ENCODE measurements at places on chromosomes 16 and 17.
A peak's percentile ranks its signal among the peaks of the same experiment; 100 is the strongest.

GRCh38 chr17:901964-902363 is 77.6 kb downstream of the NXN start:
- DNase-seq, result no peak

DNA sequence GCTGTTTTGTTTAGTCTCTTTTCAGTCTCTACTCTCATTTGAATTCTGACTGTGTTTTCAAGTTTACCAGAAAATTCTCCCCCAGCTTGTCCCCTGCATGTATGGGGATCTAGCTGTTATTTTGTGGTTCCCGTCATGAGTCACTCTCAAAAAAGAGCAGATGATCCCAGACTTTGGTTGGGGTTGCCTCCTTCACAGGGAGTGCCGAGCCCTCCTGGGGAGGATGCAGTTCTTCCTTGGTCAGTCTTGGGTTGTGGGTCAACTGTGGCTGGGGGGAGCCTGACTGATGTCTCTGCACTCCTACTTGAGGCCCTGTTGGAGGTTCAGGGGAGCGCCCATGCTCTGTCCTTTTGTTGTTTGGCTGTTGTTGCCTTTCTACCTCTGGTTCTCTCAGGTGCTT is 37.7 kb downstream of the EPN2 start:
- DNase-seq, result no peak

- no peak for DNase-seq
Observed at GRCh38 chr16:70614208-70614951, 32.0 kb upstream of the IL34 start.

- peak; percentile 92 for DNase-seq
Observed at GRCh38 chr17:44708401-44709263, at the start of gene DBF4B. Gene DBF4B, plus strand, starts transcription at chr17:44708665. Its CDS starts 156 bp downstream, at chr17:44708821.

DNA sequence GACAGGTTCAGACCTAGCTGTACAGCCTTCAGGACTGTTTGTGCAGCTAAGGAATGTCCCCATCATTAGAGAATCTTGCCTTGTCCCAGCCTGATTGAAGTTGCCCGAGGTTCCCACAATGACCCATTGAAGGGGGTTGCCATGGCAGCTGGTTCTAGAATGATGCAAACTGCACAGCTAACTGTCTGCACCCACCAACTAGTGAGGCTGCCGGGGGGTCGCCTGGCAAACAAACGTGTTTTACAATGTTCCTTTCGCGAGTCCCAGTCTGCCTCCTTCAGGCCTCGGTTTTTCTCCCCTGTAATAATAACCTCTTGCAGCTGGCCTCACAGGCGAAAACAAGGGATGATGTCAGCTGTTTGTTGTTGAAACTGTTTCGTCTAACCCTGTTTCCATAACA is 5.5 kb downstream of the C16orf96 start:
- no peak for DNase-seq

- no peak for DNase-seq
Observed at GRCh38 chr17:32568705-32569104, 81.9 kb downstream of the CDK5R1 start.

DNA sequence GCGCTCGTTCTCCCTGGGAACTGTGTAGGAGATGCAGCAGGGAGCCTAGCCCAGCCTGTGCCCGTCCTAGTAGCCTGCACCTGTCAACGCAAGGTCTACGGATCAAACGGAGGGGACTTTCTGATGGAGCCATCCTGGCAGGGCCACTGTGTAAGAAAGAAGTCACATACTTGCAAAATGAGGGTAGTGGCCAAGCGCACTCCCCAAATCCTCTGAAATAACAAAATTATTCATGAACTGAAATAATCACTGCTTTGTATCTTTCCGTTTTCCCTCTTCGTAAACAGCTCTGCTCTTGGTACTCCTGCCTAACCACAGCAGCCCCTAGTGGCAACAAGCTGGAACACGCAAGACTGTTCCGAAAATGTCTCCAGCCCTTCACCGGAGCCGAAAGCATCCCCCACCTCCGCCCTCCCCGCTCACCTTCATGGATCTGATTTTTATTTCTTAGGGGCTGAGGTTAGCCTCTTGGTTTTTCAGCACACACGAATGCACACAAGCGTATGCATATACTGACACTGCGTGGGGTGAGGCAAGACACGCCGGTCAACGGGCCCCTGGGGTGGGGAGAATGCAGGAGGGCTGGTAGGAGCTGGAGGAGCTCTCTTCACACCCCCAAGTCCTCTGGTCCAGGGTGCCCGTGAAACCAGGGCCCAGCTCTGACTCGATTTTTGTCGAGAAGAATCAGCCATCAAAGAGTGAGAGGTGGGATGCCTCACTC is 100.8 kb downstream of the ABCC12 start:
- peak; percentile 62 for DNase-seq

DNA sequence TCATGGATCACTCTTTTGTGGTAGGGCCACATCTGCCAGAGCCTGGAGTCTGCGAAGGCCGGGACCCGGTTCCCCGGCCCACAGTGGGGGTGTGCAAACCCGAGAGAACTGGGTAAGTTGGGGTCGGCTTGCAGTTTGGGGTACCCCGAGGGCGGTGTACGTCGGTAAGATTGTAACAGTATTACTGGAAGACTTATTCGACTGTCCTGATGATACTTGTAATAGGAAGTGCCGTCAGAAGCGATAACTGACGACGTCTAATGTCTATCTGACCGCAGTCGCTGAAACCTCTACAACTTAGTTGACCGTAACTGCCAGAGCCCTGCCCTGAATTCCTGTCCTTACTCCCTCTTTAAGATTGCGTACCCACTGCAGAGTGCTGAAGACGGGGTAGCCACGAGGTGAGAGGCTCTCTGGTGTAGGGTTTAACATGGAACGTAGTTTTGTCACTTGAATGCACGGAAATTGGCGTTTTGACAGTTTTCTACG is 24.0 kb downstream of the TRPV2 start:
- DNase-seq, result no peak

DNA sequence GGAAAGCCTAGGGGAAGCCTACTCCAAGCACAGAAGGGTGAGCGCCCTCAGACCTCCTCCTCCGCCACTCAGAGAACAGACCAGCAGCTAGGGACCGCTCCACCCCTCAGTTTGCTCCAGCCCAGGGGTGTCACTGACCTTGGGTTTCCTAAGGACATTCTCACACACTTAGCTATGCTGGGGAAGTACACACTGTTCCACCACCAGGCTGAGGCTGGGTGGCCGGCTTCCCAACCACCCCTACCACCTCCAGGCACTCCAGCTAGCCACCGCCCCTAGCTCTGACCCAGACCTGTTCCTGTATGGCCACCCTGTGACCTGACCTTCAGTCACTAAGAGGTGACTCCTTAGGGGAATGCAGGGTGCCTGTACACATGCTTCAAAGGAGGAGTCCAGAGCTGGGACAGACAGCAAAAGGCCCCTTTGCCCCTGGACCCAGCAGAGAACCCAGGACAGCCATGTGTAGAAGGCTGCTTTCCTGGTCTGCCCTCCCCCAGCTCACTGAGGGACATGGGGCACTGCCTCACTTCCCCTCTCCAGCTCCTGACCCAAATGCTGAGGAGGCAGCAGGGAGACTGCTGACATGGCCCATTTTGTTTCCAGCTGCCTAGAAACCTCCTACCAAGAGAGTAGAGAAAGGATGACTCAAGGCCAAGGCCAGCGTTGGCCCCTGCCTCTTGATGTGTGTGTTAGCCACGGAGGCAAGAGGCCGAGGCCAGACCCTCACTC is 6.7 kb downstream of the HSPB9 start:
- no peak for DNase-seq

- DNase-seq, result no peak
Observed at GRCh38 chr17:61462719-61463315, 10.6 kb downstream of the TBX4 start.

- no peak for DNase-seq
Observed at GRCh38 chr16:86022381-86022960, 123.5 kb downstream of the IRF8 start.

DNA sequence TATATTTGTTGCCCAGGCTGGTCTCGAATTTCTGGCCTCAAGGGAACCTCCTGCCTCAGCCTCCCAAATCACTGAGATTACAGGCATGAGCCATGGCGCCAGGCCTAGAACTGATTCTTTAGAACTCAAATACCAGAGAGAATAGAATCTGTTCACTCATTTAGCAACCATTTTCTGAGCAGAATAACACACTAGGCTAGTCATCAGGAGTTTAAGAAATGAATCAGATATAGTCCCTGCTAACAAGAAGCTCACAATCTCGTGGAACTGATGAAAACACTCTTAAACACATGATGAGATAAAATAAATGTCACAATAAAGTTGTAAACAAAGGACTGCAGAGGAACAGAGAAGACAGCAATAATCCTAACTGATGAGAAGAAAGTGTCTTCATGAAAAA is 55.8 kb upstream of the ADCY9 start:
- DNase-seq, result peak; percentile 72

DNA sequence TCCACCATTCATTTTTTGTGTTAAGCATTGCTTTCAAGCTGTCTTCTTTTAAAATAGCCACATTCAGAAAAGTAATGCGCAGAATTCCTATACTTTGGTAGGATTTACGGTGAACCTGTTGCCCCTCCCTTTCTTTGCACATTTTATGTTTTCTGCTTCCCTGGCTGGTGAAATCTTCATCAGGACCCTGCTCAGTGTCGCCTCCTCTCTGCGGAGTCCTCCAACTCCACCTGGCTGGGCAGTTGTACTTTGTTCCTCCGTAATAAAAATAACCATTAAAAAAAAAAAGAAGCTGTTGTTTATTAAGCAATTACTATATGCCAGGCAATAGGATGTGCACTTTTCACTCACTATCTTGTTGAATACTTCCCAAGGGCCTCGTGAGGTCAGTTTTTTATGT is 2.9 kb downstream of the UMOD start:
- DNase-seq, result no peak

DNA sequence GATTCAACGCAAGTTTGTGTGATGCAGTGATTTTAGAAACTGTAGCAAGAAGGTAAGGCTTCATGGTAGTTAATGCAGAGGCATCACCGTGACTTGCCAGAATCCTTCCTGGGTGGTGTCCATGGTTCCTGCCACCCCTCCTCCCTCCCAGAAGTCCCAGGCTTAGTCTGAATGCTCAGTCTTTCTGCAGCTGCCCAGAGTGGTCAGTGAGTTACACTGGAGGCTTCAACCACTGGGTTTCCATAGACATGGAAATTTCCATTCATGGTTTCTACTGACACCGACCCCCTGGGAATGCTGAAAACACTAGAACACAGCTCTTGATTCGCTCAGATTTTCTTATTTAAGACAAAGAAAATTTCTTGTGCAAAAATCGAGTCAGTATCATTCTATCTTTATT is 159.4 kb upstream of the HSBP1 start:
- DNase-seq, result no peak

Measured in fibroblast of upper back skin (primary cell).